ENCODE measurements at places on chromosomes 6 and 20.

DNA sequence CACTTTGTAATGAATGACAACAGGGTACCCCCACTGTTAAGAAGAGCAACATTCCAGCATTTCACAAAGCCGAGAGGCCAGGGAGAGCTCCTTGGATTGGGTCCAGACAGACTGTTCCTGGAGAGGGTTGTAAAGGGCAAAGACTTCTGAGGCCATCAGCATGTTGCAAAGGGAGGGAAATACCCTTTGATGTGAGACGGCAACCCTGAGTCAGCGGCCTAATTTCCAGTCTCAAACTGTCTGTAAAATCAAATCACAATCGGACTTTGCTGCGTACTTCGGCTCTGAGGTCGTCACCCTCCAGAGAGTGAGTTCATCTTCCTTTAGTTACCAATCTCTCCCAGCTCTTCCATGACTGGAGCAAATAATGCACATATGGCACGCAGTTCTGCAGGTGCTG lies 101.0 kb upstream of the DTNBP1 start:
- DNase-seq = no peak

DNA sequence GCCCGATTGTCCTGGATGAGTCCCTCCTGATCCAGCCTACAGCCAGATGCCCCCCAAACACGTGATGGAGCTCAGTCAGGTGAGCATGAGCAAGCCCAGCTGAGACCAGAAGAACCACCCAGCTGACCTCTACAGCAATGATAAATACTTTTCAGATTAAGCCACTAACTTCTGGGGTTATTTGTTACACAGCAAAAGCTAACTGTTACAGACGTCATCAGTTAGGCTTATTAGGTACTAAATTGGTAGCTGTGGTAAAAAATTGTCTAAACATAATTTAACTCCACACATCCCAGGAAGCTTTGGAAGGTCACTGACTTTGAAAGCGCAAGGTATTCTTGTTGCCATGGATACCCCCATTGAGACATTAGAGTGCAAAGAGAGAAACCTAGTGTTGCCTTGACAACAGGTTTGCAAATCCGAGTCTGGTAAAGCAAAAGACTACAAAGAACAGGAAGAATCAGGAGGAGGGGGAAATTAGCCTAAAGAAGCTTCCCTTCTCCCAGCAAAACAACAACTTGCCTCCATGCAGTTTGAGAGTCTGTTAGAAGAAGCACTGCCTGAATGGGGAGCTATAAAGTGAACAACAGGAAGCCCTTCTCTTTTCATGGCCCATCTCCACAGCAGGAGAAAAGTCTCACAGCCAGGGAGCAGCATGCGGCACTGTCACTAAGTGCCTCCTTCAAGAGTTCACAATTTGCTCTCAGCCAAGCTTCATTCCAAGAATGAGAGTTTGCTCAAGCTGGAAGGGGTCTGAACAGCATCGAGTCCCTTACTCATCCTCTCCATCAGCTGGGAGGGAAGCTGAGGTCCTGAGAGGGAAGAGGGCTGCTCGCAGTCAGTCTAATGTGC lies 41.7 kb upstream of the ZNF831 start:
- DNase-seq = no peak

- DNase-seq = no peak
These were observed 30.8 kb upstream of the CD2AP start for GRCh38 chr6:47446669-47447330.

GRCh38 chr6:100918152-100918551 lies 37.0 kb upstream of the ASCC3 start:
- no peak for DNase-seq

DNA sequence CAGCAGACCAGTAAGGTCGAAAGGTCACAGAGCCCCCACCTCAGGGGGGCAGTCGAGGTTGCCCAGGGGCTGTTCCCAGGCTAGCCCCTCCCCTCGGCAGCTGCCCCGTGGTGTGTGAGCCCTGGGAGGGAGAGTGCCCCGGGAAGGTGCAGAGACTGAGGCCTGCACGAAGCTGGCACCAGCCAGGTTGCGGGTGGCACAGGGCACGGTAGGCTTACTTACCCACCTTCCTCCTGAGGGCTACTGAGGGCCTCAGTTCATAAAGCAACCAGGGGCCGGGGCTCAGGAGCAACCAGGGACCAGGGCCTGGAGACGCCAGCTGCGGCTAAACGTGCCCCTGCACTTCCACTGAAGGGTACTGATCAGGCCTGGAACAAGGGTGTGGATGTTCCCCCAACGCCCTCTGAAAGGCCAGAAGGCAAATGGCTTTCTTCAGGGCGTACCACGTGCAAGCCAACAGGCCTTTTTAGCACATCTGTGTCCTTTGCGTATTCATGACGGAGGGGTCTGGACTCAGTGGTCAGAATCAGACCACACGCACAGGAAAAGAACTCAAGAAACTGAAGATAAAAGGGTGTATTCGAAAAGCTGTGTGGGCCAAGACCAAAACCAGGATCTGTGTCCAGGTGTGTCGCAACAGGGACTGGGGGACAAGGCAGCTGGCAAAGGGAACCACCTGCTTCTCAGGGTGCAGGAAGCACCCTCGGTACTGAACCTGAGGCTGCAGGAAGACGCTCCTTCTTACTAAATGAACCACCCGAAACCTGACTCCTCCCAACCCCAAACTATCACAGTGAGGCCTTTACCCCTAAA lies 24.5 kb upstream of the TCFL5 start:
- DNase-seq = no peak

- DNase-seq = no peak
These were observed 15.8 kb downstream of the PROCR start for GRCh38 chr20:35187584-35188190.

- DNase-seq = no peak
These were observed 38.8 kb upstream of the KHDRBS2 start for GRCh38 chr6:62324834-62325233.

DNA sequence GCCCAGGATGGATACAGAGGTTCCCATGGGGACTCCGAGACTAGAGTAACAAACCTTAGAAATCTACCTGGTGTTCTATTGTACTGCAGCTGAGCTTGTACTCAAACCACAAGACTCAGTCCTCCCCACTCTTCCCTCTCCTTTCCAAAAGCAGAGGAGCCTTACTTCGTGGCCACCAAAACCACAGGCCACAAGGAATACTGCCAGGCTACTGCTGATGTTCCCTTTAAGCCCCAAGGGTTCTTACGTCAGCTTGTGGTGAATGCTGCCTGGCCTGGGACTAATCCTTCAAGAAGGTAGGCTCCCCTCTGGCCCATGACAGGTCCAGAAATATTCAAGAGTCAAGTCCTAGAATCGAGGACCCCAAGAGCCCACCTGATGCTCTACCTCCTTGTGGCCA lies 10.5 kb upstream of the DEFB128 start:
- DNase-seq = no peak

GRCh38 chr20:12394786-12395185 lies 477.1 kb downstream of the BTBD3 start:
- no peak for DNase-seq

GRCh38 chr6:129744201-129744879 lies 34.4 kb upstream of the ARHGAP18 start:
- DNase-seq = no peak

GRCh38 chr20:15138548-15139126 lies 801.2 kb upstream of the FLRT3 start:
- DNase-seq = no peak

GRCh38 chr6:13698715-13699114 lies 12.9 kb downstream of the RANBP9 start:
- DNase-seq = no peak

DNA sequence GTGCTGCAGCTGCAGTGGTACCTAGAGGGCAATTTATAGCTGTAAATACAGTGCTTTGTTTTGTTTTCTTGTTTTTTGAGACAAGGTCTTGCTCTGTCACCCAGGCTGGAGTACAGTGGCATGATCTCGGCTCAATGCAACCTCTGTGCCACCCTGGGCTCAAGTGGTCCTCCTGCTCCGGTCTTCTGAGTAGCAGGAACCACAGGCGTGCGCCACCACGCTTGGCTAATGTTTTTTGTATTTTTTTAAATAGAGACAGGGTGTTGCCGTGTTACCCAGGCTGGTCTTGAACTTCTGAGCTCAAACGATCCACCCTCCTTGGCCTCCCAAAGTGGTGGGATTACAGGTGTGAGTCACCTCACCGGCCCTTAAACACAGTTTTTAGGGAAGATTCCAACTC lies 26.8 kb downstream of the CHRNA4 start:
- no peak for DNase-seq

- no peak for DNase-seq
These were observed 267.0 kb downstream of the DLL1 start for GRCh38 chr6:170023620-170024521.

DNA sequence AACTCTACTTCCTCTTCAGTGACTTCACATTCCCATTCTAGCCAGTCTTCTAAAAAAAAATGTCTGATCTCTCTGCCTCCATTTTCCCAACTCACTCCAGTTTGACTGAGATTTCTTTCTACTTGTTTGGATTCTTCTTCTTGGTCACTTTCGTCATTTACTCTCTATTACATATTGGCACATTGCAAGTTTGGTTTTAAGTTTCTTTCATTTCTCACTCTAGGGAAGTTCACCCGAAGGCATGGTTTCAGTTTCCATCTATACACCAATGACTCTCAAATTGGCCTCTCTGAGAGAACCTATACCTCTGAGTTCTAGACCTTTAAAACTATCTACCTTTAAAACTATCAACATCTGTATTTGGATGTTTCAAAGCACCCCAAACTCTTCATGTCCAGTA lies 51.3 kb downstream of the CD109 start:
- no peak for DNase-seq

DNA sequence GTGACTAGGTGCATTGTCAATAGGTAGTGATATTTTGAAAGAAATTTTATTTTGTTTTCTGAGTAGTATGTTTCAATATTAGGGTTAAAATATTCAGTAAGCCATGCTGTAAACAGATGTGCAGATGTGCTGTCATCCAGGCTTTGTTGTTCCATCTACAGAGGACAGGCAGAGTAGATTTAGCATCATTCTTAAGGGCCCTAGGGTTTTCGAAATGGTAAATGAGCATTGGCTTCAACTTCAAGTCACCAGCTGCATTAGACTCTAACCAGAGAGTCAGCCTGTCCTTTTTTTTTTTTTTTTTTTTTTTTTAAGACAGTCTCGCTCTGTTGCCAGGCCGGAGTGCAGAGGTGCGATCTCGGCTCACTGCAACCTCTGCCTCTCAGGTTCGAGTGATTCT lies 27.1 kb upstream of the BACH2 start:
- no peak for DNase-seq

DNA sequence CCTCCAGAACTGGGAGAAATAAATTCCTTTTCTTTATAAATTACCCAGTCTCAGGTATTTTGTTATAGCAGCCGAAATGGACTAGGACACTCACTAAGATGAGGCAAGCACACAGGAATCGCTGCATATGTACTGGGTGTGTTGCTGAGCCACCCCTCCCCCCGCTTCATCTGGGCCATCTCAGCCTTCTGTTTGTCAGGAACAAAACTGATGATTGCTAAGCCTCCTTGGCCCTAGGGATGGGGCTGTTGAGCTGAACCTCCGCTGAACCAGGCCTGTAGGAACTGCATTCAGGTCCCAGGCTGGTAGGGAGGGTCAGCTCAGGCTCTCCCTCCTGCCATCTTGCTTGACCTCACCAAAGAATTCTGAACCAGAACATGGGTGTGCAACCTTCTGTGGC lies 108.6 kb downstream of the MAP3K7 start:
- no peak for DNase-seq

DNA sequence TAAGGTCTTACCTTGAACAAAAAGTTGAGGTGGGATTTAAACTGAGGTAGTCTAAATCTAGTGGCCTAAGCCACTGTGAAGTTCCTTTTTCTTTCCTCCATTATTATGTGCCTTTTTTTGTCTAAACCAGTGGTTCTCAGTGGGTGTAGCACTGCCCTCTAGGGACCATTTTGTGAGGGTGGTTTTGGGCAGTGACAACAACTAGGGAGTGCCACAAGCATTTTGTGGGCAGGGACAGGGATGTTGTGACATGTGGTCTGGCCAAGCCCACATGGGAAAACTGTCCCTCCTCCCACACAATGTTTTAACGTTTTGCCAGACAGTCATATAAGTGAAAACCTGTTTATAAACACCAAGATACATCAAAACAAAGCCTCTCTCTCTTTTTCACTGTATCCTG lies 899.4 kb upstream of the FLRT3 start:
- DNase-seq = no peak

- no peak for DNase-seq
These were observed 91.2 kb upstream of the TINAG start for GRCh38 chr6:54217018-54217417.

DNA sequence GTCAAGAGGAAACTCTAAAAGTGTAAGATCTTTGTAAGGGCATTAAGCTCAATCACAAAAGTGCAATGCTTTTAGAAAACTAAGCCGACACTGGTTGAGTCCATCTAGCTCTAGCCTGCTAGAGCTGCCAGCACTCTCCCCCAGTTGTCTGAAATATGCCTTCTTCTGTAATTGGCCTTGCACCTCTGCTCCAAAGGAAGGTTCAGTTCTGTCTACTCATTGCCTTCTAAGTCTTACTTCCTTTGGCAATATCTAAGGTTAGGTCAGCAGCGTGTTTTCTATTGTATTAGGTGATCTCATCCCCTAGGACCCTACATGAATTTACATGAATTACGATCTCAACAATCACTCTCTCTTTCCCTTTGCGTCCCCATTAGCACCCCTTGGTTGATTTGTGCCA lies 378.6 kb downstream of the CBLN4 start:
- DNase-seq = no peak

- DNase-seq = no peak
These were observed 15.0 kb upstream of the ABHD16B start for GRCh38 chr20:63846128-63846771.

GRCh38 chr20:57438552-57438951 lies 47.4 kb downstream of the RBM38 start:
- DNase-seq = no peak

DNA sequence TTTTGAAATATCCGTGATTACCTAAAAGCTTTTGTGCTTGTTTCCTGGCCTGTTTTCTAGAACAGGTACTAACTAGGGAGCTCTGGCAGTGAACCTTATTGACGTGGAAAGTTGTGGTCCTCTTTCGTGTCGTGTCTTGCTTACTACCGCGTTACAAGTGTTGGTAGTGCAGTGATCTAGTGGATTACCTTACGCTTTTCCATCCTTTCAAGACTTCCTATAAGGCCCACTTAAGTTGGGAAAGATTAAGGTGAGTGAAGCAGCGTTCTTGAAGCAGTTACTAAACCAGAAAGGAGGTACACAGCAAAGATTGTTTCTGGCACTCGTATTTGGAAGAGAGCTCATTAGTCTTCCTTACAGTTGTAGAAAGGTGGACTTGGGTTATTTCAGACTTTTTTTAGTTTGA lies 1.9 kb downstream of the PNRC1 start:
- DNase-seq = no peak

DNA sequence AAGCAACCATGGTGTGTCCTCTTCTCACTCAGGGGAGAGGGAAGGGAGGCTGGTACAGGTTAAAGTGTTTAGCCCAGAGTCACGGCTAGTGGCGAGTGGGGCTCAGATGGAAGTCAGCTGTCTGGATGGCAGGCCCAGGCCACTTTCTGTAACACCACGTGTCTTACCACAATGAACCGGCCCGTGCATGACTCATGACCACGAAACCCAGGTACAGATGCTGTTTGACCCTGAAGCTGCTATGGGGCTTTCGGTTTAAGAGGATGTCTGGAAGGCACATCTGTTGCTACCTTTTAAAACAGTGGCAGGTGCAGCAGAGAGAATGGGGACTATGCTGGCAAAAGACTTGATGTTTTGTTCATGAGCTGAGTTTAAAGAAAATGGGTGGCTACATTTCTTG lies 36.5 kb upstream of the MPC1 start:
- DNase-seq = no peak

GRCh38 chr20:59082077-59082740 lies 39.6 kb upstream of the PRELID3B start:
- no peak for DNase-seq

Data from D721Med (cell line).